HS-5 (cell line): ENCODE measurements at places on chromosomes 16 and 17.

DNA sequence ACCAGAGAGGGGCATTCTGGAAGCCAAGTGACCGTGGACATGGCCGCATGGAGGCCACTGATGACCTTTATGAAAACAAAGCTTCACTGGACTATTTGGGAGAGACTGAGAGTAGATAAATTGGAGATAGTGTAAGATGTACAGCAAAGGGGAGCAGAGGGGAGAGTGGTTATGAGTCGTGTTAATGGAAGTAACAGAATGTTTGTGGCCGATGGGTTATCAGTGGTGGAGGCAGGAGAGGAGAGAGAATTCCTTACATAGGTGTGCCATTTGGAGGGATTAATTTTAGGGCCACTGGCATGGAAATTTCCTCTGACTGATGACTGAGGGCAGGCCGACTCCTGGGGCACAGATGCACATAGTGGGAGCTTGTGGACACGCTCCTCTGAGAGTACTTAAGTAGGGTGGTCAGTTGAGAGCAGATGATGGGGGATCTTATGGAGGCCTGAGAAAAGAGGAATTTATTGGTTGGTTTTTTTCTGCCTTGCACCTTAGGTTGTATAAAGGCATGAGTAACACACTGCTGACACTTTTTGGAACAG, 19.2 kb downstream of the PRPSAP2 start:
- DNase-seq, result peak; percentile 28

- no peak for DNase-seq
These were observed 35.4 kb upstream of the TMC5 start for GRCh38 chr16:19382084-19382801.

- no peak for DNase-seq
These were observed 184.4 kb upstream of the HS3ST3A1 start for GRCh38 chr17:13785981-13786598.

DNA sequence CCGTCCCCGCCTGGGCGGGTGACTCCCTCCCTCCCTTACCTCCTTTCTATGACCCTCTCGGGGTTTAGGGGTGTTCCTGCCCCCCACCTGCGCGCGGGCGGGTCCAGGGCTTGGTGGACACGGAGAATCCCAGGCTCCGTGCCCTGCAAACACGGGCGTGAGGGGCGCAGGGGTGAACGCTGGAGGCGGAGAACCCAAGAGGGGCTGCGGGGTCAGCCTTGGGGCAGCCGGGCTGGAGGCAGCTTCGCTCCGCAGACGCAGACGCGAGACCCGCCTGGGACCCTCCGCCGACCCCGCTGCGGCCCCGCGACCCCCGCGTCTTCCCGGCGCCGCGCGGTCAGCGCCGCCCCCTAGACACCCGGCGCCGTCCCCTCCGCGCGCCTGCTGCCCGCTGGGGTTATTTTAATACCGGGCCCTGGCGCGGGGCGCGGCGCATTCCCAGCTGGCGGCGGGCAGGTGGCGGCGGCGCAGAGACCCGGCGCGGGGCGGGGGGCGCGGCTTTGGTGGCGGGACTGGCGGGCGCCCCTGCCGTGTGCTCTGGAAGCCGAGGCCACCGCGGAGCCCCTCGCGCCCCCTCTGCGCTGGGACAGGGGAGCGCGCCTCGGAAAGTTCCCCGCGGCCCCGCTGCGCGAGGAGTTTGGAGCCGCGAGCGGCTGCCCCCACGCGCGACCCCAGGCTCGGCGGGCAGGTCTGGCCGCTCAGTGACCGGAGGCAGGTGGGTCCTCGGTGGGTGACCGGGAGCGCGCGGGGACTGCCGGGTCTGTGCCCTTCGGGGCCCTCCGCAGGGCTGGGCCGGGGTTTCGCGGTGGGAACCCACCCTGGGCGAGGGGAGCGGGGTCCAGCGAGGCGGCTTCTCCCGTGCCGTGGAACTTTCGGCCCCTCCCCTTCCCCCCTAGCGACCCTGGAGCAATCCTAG, at the start of gene UTS2R:
TSS of gene UTS2R (plus strand) at position 433 of the 916 bp plus-strand sequence. CDS start 2,560 bp downstream, outside the sequence.
- no peak for DNase-seq

DNA sequence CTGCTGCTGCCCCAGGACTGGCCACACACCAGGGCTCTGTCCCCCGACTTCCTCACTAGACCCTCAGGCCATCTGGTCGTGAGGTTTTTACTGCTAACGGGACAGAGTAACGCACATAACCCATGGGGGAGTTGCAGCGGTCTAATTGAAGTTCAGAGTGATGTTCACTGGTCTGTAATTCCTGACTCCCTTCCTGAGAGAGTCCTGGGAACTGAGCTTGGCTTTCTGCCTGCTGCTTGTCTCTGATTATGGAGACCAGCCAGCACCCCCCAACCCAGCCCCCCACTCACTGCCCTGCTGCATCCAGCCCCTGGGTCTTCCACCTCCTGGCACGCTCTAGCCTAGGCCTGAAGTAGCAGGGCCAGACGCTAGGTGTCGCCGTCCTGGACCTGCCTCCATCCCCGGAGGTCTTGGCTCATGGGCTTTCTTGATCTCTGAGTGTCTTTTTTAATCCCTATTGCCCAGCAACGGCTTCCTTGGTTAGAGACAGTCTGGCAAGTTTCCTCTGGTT, 192.9 kb downstream of the CCDC182 start:
- no peak for DNase-seq

DNA sequence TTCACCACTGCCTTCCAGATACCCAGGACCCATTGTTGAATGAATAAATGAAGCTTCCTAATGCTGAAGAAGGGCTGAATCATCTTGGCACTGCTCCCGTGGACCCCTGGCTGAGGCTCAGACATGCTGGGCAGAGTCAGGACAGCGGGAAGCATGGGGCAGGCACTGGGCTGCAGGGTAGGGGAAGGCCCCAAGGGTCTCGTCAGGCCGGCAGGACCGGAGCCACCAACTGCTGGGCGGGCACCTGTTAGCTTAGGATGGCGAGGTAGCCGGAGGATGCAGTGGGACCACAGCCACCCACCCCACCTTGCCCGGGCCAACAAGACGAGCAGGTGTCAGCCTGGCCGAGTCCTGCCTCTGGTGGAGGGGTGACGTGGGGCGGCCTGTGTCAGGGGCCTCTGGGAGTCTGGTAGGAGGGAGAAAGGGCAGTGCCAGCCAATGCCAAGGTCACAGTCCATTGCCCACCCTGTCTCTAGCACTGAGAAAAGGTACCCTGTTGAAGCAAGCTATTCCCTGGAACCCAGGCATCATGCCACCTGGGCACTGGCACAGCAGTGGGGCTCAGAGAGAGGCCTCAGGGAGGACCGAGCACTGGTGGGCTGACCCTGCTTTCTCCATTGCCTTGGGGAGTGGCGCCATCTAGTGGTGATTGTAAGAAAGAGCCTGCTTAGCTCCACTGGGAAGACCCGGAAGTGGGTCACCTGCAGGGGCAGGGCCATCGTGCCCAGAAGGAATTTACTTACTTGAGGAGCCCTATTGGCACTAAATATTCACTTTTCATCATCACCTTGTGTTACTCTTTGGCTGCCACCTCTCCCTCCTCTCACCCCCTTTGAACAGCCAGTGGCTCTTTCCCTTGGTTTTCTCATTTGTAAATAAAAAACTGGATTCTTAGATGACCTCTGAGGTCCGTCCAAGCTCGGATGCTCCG, 3.0 kb upstream of the DLX3 start:
- peak; percentile 55 for DNase-seq
